ENCODE measurements at places on chromosomes 16 and 17.

GRCh38 chr16:56610017-56610608 is 1.7 kb downstream of the MT2A start:
- DNase-seq: peak; percentile 88

DNA sequence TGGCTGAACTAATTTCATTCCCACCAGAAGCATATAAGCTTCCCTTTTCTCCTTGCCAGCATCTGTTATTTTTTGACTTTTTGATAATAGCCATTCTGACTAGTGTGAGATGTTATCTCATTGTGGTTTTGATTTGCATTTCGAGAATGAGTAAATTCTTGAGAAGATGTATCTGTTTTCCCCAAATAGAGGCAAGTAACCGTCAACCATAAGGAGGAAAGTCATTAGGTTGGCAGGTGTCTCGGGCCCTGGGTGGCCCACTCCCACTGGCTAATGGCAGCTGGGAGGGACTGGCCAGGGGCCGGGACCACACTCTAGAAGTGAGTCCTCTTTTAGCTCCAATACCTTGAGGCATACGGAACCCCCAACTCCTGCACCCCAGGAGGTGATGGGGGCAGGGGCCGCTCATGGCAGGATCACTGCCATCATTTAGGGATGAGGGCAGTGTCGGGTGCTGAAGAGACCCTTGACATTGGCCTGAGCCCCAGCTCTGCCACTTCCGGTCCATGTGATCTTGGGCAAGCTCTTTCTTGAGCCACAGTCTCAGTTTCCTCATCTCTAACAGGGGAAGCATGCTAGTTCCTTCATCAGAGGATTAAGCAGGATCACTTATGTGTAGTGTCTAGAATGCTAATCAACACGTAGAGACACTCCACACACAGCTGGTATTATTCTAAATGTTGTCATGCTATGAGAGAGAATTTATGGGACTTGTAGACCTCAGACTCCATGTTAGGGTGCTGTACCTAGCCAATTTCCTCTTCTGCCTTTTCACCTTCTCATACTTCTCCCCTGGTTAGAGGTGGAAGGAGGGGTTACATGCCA is 44.3 kb downstream of the RGS9 start:
- DNase-seq: peak; percentile 74

DNA sequence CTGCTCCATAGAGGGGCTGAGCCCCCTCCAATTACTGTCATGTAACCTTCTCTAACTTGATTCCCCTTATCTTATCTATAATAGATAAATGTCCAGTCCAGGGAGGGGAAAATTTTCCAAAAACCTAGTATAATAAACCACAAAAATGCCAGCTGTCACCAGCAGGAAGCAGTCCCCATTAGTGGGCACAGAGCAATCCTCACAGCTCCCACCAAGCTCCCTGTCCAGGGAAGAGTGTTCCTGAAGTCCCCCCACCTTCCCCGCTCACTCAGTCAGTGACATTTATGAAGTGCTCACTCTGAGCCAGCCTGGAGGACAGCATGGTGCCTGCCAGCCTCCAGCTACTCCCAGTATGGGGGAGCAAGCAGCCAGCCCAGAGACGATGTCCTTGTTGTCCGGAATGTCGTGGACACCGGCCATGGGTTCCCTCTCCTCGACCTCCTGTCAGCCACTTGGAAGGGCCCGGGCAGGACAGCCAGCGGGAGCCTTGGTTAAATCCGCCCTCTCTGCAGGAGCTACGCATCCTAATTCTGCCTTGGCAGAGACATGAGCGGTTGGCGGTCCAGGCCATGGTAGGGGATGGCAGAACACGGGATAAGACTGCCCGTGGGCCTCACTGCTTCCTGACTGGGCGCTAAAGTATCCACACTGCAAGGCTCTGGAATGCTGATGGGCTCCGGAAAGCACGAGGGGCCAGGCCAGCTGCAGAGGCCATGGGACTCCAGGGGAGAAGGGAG is 102.0 kb upstream of the CDH5 start:
- no peak for DNase-seq

DNA sequence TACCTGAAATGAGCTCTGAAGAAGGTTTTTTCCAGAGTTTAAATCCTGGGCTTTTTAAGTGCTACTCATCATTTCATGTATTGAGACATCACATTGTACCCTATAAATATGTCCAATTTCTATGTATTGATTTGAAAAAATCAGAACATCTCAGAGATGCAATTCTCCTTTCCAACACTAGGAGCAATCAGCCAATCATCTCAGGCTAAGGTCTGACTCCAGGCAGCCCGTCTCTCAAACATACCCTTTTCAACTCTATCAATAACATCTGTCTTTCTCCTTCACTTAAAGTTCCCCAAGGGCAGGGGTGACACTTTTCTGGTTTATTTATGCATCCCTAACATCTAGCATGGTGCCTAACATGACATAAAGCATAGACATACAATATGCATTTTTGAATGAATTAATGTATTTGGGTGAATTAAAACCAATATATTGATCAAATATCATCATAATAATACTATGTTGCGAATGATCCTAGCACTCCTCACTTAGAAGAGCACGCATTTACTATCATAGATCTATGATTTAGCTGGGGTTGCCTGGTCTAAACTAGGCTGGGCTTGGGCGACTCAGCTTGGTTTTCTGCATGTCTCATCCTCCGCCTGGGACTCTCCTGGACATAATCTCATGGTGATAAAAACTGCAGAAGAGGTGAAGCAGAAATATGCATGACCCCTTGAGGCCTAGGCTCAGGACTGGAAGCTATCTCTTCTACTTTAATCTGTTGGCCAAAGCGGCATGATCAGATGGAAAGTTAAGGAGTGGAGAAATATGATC is 5.2 kb upstream of the CDH11 start:
- no peak for DNase-seq

All from activated CD4-positive, alpha-beta T cell treated with anti-CD3 and anti-CD28 coated beads for 48 hours (primary cell).